ENCODE measurements at places on chromosomes 1 and 21.

DNA sequence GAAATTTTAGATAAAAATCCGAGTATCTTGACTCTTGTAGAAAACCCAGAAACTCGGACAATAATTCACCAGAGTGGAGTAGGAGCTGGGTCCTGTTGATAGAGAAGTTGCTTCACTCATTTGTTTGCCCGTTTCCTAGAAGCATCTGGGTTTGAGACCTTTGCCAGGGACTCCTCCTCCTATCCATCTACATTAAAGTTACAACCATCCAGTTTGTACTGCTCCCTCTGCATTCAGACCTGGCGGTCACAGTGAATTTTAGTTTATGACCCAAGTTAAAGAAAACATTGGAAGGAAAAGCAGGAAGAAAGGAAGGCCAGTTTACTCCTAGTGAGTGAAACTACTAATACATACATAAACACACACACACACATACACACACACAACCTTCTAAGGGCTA is 64.6 kb downstream of the CLDN17 start:
- no peak for DNase-seq

DNA sequence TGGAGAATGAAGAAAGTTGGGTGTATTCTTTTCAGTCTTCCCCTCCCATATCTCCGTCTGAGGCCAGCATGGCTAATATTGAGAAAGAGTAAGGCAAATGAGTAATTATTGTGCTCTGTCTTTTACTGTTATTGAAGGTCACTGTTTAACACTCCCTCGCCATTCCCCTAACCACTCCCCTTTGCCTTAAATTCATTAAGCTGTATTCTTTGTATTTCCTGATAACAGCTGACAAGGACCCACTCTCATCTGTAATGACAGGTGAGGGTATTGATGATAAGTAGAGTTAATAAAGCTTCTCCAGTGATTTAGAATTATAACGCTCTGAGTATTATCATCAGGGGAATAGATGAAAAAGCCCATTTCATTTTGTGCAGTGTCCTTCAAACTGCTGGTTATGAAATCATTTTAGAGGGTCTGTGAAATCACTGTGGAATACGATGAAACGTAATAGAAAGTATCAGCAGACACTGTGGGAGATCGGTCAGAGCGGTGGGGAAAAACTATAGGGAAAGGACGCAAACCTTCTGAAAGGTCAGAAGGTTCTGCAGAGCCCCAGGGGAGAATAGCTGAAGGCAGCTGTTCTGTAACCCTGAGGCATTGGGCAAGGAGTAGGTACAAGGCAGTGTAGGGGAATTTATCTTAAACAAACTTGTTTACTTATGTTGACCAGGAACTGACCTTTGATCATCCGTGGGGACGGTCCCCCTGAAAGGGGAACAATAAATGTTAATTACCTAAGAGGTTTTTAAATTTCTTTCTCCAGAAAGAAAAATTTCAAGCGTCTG is 46.3 kb upstream of the CACYBP start:
- DNase-seq: no peak

DNA sequence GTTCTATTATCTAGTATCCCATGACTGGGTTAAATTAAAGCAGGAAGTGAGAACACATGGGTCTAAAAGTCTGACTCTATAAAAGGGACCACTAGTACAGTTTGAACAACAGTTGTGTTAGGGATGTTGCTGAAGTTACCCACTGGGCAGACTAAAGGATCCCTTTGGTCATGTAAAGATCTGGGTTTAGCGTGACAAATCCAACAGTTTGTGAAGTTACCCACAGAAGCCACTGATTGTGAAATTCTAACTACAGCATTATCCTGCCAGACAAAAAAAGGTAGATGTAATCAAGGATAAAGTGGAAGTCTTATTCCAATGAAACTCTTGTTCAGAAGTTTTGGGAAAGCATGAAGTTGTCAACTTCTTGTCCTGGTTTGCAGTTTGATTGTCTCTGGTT is 5.7 kb downstream of the QSOX1 start:
- DNase-seq: no peak

DNA sequence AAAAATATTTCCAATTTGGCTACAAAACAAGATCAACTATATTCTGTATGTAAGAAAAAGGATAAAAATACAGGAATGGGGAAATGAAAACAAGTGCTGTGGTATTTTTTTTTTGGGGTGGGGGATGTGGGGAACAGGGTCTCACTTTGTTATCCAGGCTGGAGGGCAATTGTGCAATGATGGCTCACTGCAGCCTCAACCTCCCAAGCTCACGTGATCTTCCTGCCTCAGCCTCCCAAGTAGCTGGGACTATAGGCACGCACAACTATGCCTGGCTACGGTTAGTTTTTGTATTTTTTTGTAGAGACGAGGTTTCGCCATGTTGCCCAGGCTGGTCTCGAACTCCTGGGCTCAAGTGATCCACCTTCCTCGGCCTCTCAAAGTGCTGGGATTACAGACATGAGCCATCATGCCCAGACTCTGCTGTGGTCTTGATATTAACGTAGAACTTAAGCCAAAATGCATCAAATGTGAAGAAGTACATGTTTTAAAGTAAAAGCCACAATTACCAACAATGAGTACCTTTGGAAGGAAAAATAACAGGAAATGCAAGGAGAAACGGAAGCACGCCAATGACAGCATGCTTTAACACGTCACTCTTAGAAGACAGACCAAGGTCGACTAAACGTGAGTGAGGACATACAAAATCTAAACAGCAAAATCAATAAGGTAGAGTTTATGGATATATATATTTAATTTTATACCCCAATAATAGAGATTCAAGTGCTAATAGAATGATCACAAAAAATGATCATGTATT is 8.8 kb upstream of the ABCB10 start:
- no peak for DNase-seq

DNA sequence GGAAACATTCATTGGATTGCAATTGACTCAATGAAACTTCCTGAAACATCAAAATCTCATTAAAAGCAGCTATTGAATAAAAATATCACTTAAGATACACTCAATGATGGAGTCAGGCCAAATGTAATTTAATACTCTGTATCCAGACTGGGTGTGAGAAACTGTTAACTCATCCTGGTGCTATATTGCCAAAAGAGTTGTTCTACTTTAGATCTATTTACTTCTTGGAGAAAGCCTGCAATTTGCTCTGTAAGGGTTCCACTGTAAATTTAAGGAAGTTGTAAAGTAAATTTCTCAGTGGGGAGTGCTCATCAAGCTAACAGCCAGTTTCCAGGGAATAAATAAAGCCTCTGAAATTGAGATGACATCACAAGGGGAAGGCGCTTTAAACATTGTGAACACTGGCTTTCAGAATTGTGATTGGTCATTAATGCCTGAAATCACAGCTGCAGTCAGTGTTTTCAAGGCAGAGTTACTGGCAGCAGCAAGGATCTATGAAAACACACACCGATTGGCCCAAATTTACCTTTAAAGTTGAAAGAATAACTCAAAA is 91.4 kb downstream of the OLFM3 start:
- no peak for DNase-seq
